ENCODE measurements at places on chromosomes 6 and 20. TPM values are rescaled to one million over a fixed set of nuclear protein-coding genes. Genes with fewer than 3 reads are reported as not detected.

Gene NRSN2
- 3.6 TPM for total RNA-seq

Gene PTGIS
- total RNA-seq = 0.08 TPM

Gene TUBB1
- not detected for total RNA-seq

Gene RING1
- 35.5 TPM for total RNA-seq

Gene MUC22
- not detected for total RNA-seq

Gene RAET1E
- total RNA-seq = not detected

Gene PACRG
- not detected for total RNA-seq

Gene TSHZ2
- total RNA-seq = 0.05 TPM

Gene RNGTT
- 26.9 TPM for total RNA-seq

Gene MEI4
- not detected for total RNA-seq

Gene TMC2
- total RNA-seq = not detected

Gene PPP2R5D
- 38.9 TPM for total RNA-seq

Gene CTAGE9
- total RNA-seq = not detected

Gene TNFAIP3
- total RNA-seq = 244 TPM

Gene IL20RA
- not detected for total RNA-seq

Gene PSORS1C1
- total RNA-seq = not detected

Gene SFTA2
- total RNA-seq = not detected

Gene RIN2
- not detected for total RNA-seq

Gene TUBB2B
- total RNA-seq = not detected

Gene PROKR2
- not detected for total RNA-seq

Gene FERMT1
- not detected for total RNA-seq

Gene CRNKL1
- 24.2 TPM for total RNA-seq

Gene MYLK4
- 0.24 TPM for total RNA-seq

Gene PTK6
- not detected for total RNA-seq
